ENCODE measurements at places on chromosomes 4 and X.

DNA sequence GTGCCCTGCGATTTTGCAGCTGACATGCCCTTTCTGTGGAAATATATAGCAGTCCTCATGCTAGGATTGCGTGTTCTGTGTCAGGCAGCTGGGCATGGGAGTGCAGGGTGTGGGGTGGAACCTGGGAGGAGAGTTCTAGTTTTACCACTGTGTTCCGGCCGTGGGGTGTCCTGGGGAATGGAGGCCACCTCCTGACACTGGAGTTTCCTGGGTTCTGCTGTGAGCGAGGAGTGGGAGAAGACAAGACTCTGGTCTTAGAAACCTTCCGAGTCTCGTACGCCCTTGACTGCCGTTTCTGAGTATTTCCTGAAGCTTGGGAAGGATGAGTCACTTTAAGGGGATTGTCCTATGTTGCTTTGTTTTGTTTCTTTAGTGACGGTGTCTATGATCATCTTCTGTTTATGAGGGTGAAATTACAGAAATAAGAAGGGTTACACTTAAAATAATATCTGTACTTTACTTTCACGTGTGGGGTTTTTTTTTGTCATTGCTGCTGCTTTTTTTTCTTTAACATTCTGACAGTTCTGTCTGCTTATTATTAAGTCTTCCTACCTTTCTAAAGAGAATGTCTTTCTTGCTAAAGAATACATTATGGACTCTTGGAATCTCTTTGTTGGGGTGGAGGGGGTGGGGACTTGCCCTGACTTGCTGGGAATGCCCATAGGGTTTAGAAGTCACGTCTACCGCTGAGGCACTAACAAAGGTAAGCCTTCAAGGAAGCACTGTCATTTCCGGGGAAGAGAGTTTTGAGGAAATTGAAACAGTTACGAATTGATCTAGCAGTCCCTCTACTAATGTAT lies 19.1 kb downstream of the CD99 start:
- H3K4me1 ChIP-seq, result peaks cover 74% of the 10 kb centered on the region
- peak; percentile 49 for DNase-seq
- H3K36me3 ChIP-seq, result peaks cover 42% of the 10 kb centered on the region

DNA sequence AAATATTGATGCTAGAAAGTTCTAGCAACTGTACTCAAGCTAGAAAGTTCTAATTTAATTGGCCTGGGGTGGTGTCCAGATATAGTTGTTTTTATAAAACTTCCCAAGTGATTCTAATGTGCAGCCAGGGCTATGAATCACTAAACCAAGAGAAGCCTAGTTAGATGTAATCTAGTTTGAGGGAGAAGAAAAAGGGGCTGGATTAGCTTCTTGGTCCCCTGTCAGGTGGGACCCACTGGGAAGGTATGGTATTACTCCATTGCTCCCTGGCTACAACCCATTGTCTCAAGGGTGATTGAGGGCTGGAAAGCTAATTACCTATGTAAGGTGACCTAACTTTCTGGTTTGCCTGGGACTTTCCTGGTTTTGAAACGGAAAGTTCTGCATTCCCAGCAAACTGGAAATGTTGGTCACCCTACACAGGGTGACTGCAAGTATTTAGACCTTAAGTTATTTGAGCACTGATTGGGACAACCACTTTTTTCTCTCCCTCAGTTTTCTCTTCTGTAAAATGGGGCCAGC lies 23.9 kb upstream of the MSN start:
- no peaks in the 10 kb centered on the region for H3K27me3 ChIP-seq
- peaks cover 35% of the 10 kb centered on the region for H3K4me1 ChIP-seq
- no peaks in the 10 kb centered on the region for H3K36me3 ChIP-seq
- DNase-seq, result no peak

GRCh38 chr4:161702287-161702686 lies 461.5 kb downstream of the FSTL5 start:
- DNase-seq, result no peak
- no peak overlapping the region for H3K27ac ChIP-seq
- no peaks in the 10 kb centered on the region for H3K4me1 ChIP-seq
- H3K4me3 ChIP-seq, result no peak overlapping the region
- H3K27me3 ChIP-seq, result no peaks in the 10 kb centered on the region

GRCh38 chrX:136291824-136292223 lies 8.9 kb upstream of the ADGRG4 start:
- no peaks in the 10 kb centered on the region for H3K27me3 ChIP-seq
- H3K4me1 ChIP-seq, result no peaks in the 10 kb centered on the region
- no peak overlapping the region for H3K4me3 ChIP-seq
- H3K27ac ChIP-seq, result no peak overlapping the region
- DNase-seq, result no peak

DNA sequence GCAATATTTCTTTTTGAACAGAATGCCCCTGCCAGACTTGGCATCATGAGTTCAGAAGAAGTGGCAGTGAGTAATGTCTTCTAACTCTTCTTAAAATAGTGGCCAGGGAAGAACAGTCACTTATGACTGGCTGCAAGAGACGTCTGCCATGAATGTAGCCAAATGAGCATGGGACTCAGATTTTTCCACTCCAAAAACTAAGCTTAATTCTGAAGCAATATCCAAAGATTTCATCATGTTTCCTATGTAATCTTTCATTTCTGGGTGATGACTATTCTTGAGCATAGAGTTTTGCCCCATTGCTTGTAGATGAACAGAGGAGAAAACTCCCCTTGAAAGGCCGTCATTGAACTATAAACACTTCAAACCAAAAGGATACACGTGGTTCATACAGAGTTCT lies 11.8 kb downstream of the AMBN start:
- H3K27me3 ChIP-seq, result peaks cover 5% of the 10 kb centered on the region
- H3K4me3 ChIP-seq, result no peak overlapping the region
- DNase-seq, result no peak
- H3K27ac ChIP-seq, result no peak overlapping the region
- no peaks in the 10 kb centered on the region for H3K4me1 ChIP-seq
- no peaks in the 10 kb centered on the region for H3K36me3 ChIP-seq
